ENCODE measurements at places on chromosomes 16 and 17.

DNA sequence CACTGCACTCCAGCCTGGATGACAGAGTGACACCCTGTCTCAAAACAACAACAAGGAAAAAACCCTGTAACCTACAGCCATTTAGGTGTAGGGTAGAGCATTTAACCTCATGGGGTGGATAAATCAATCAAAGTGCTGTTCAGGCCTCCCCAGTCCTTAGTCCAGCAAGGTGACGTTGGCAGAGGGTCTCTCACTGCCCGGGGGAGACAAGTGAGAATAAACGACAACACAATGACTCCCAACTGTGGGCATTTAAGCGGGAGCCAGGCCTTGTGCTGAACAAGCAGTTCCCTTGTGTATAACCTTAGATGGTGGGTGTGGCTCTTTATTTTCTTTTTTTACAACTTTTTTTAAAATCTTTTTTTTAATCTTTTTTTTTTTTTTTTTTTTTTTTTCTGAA lies 29.3 kb downstream of the TMEM92 start:
- no peak for DNase-seq

DNA sequence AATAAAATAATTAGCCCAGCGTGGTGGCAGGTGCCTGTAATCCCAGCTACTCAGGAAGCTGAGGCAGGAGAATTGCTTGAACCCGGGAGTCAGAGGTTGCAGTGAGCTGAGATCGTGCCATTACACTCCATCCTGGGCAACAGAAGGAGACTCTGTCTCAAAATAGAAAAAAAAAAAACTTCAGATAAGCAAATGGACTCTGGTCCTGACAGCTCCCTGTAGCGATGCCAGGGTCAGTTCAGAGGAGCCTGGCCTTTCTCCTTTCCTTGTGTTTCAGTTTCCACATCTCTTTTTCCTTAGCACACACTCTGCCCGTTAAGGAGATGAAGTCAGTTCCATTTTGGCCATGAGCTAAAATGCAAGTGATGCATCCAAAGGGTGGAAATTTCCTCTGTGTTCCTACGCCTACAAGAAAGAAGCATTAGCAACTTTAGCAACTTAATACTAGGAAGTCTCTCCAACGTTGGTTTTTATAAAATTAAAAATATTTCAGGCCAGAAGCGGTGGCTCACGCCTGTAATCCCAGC lies 11.6 kb upstream of the GRB2 start:
- no peak for DNase-seq

DNA sequence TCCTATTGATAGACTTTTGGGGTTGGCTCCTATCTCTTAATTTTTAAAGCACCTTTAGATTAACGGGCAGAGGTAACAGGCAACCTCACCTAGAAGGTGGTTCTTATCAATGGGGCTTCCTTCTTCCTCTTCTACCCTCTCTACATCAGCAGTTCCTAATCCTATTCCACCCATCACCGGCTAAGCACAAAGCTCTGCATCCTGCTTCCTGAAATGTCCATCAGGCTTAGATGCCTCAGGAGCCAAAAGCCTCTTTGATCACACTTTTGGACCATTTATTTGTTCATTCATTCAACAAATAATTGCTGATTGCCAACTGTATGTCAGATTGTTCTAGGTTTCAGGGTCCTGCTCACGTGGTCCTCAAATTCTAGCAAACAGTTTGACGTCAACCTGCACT lies 586.0 kb downstream of the TOX3 start:
- DNase-seq: no peak

DNA sequence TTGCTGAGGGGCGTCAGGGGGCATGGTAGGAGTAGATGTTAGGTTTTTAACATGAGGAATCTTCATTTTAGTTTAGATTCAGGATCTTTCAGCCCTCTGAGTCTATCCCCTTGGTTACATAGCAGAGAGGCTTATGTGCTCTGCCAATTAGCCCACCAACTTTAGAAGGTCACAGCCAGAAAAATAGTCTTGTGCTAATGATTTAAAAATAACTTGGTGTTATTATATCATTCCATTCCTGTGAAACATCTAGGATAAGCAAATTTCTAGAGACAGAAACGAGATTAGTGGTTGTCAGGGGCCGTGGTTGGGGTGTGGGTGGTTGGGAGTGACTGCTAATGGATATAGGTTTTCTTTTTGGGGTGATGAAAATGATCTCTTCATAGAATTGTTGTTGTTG lies 183.7 kb downstream of the SNX29 start:
- DNase-seq: no peak

DNA sequence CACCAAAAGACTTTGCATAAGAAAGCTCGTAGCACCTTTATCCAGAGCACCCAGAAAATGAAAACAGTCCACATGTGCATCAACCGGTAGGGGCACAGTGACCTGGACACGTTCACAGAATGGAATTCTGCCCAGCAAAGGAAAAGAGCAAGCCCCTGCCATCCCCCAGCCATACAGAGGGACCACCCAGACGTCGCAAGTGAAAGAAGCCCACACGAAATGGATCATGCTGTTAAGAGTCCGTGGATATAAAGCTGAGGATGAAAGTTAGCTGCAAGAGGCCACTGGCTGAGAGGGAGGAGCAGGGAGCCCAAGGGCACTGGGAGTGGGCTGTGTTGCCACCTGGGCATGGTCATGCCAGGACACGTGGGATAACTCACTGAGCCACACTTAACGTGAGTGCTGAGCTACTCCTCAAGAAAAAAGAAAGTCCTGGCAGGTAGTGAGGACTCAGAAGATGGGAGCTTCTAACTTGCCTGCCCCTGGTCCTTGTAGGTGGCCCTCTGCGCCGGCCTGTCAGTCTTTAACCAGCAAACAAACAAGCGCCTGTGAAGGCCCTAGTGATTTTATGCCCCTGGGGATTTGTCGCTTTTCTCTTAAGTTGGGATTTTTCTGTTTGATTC lies 190.7 kb downstream of the C16orf95 start:
- no peak for DNase-seq

- no peak for DNase-seq
Measured at GRCh38 chr17:28620010-28620409, 6.0 kb upstream of the RSKR start.

- DNase-seq: no peak
Measured at GRCh38 chr16:83973077-83973476, 5.0 kb downstream of the NECAB2 start.

DNA sequence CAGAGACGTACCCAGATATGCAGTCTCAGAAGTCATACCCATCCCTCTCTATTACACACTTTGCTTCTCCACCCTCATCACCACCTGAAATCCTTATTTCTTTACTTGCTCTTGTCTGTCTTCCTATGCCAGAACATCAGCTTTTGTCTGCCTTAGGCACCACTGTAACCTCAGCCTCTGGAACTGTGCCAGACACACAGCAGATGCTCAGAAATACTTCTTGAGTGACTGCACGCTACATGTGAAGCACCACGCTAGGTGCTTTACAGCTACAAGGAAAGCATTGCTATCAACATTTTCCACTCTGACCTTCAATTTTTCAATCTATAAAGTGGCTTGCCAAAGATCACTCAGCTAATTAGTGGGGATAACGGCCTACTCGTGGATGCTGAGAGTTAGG lies 226.8 kb downstream of the CHD9NB start:
- no peak for DNase-seq

GRCh38 chr17:7176107-7176840 lies 2.9 kb downstream of the ASGR1 start:
- no peak for DNase-seq

- no peak for DNase-seq
Measured at GRCh38 chr16:67965668-67966548, 2.5 kb downstream of the SLC12A4 start.

GRCh38 chr17:70073310-70073709 lies 1.7 kb upstream of the KCNJ16 start:
- DNase-seq: no peak

DNA sequence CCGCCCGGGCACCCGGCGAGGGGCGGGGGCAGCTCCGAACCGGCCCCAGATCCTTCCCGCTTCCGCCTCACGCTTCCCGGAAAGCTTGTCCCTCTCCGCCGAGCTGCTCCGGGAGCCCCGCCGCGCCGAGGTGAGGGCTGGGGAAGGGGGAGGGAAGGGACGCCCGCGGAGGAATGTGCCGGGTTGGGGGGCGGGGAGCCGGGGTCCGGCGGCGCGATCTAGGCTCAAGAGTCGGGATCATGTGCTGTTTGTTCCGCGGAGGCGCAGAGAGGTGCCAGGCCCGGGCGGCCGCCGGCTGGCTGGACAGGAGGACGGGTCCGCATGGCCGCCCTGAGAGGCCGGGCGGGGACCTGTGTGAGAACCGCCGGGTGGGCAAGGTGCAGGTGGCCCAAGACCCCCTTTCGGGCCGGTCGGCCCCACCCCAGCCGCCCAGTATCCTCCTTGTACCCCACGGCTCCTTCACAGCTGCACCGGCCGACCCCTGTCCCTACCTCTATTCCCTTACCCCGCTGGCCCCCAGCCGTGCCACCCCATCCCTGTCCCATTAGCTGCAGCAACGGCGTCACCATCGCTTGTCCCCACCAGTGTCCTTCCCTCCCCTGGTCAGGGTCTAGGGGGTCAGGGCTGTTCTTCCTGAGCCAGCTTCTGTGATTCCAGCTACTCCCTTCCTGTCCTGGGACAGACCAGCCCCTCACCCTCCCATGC lies 429 bp downstream of the KIF1C start:
- DNase-seq: no peak

DNA sequence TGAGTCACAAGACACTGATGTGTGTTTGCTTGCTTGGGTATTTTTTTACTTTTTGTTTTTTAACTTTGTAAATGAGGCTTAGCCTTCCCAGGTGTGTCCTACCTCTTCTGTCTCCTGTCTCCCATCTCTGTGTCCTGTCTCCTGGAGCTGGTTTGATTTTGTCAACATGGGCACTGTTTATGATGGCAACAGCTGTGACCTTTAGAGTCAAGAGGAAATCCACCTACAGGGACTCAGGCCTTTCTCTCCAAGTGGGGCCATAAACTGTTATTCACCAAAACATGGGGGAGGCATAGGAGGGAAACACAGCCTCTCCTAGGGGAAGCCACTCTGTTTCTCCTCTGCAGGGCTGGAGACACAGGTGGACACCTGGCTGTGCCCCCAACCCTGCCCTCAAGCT lies 13.1 kb upstream of the PLCG2 start:
- DNase-seq: no peak

DNA sequence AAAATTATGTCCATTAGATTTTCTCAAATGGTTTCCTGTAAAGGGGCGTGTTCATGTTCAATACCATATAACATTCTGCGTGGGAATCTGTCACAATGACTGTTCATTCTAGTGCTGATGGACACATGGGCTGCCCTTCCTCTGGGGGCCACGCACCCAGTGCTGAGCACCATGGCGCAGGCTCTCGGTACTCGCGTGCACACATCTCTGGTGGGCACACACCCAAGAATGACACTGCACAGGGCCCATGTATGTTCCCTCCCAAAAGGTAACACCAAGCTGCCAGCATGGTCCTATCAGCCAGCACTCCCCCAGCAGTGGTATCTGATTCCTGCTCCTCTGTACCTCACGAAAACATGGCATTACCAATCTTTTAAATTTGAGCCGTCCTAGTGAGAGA lies 13.7 kb downstream of the B9D1 start:
- DNase-seq: no peak

- DNase-seq: no peak
Measured at GRCh38 chr17:19730843-19731242, 14.5 kb upstream of the SLC47A2 start.

DNA sequence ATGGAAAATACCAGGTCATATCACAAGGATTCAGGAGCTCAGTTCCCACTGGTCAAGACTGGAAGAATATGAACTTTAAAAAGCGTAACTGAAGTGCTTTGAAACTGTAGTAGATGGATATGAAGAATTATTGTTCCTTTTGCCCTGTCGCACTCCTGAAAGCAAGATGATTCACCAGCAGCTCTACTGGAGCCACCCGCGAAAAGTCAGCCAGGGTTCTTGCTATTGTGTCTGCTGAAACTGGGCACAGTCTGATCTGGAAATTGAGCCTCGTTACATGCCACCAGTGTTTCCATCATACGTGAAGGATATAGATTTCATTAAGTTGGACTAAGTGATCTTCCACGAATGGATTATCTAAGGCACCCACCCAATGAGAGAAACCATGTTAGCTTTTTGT lies 16.6 kb downstream of the AP2B1 start:
- DNase-seq: no peak

DNA sequence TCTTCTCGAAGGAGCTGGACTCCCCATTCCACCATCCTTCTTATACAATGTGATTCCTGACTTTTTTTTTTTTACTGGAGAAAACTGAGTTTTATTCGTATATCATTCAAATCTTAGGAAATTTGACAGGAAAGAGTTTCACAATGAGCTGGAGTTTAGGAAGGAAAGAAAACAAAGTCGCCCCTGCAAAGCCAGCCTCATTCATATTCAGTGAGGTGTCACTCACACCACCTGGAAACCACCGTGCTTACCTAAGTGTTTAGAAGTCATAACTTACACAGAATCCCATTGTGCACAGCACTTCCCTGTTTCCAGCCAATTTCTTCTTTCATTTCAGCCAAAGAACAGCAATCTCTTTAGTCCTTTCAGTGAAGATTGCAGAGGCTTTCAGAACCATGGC lies 90.3 kb upstream of the CHMP6 start:
- DNase-seq: peak; percentile 7

- DNase-seq: peak; percentile 54
Measured at GRCh38 chr17:51298508-51299371, 38.4 kb downstream of the UTP18 start.

DNA sequence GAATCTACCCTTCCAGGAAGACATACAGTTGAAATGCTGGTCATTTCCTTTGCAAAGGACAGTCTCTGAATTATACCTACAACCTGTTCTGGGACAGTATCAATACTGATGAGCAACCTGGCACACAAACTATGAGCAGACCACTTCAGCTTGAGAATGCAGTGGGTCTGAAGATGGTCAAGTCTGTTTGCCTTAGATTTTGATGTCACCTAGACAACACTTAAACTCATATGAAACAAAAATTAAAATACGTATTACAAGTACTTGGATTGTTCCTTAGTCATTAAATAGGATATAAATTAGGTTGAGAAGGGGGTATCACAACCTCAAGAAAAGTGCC lies 3.5 kb downstream of the SRSF2 start:
- no peak for DNase-seq

DNA sequence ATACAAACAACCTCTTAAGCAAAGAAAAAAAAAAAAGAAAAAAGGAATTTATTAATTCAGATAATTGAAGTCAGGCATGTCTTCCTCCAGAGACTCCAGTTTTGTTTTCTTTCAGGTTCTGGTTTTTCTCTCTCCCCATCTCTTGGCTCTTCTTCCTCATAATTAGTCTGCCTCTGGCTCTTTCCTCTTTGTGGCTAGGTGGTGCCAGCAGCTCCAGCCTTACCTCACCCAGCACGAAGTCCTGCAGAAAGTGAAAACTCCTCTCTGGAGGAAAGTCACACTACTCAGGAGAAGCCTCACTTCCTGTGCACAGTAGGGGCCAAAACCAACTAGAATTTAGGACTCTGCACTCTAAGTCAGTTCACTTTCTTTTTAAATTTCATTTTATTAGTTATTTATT lies 10.3 kb upstream of the NFAT5 start:
- DNase-seq: no peak
